Activated CD8-positive, alpha-beta memory T cell treated with anti-CD3 and anti-CD28 coated beads, Interleukin-2, amount 10 ng/mL, durations not matched to agents 7 days and 5 days (primary cell): ENCODE measurements at places on chromosomes 6 and 20. TPM values are rescaled to one million over a fixed set of nuclear protein-coding genes. Genes with fewer than 3 reads are reported as not detected.

DNA sequence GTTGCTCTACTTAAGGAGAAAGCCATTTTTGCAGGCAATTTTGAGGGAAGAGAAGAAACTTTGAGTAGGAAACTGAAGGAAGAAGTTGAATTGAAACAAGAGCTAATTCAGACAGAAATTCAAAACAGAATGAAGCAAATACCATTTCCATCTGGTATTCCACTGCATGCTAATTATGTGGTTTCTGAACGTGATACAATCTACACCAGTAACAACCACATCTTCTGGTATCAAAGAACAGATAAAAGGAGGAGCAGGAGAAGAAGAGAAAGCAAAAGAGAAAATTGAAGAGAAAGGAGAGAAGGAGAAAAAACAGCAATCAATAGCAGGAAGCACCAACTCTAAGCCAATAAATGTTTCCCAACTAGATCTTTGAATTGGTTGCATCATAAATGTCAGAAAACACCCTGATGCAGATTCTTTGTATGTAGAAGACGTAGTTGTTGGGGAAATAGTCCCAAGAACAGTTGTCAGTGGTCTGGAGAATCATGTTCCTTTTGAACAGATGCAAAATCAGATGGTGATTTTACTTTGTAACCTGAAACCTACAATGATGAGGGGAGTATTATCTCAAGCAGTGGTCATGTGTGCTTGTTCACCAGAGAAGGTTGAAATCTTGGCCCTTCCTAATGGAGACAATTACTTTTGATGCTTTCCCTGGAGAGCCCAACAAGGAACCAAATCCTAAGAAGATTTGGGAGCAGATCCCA, 132.4 kb downstream of the MACROD2 start:
- H3K4me3 ChIP-seq = no peak overlapping the region
- H3K27me3 ChIP-seq = no peaks in the 10 kb centered on the region
- no peaks in the 10 kb centered on the region for H3K4me1 ChIP-seq

DNA sequence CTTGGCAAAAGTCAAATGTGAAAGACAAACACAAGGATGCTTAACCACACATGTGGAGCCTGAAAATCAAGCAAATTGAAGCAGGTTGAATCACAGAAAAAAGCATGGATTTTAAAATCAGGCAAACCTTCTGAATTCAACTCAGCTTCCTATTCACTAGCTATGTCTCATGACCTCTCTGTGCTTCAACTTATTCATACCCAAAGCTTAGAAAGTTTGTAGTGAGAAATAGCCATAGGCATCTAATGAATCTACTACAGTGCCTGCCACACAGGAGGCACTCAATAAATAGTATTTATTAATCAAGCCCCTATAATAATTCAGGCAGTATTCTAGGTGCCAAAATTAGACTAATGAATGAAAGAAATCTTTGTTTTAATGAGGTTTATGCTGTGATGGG, 112.2 kb upstream of the TNFAIP3 start:
- no peak overlapping the region for H3K27ac ChIP-seq
- H3K4me3 ChIP-seq = no peak overlapping the region
- H3K36me3 ChIP-seq = peaks cover 8% of the 10 kb centered on the region
- peaks cover 5% of the 10 kb centered on the region for H3K27me3 ChIP-seq
- no peak for DNase-seq

DNA sequence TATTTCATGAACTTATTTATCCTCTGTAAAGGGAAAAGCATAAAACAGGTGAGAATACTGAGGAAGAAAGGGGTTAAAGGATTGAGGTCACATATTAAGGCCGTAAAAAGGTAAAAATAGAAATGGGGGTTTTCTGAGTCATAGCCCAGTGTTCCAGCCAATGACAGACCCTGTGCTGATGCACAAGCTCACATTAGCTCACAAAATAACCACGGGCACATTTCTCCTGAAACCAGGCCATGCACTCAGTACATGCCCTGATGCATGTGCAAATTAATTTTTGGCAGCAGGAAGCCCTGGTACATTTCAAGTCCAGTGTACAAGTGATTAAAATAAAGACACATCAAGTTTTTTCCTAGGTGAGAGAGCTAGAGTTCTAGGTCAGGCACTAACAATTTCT, 194.4 kb downstream of the TMEM200A start:
- peaks cover 5% of the 10 kb centered on the region for H3K36me3 ChIP-seq
- DNase-seq = no peak
- H3K27me3 ChIP-seq = no peaks in the 10 kb centered on the region
- no peak overlapping the region for H3K4me3 ChIP-seq
- H3K27ac ChIP-seq = no peak overlapping the region

- H3K27ac ChIP-seq = peak overlapping the region; percentile 61
- H3K4me1 ChIP-seq = peaks cover 53% of the 10 kb centered on the region
- no peak for DNase-seq
- peaks cover 50% of the 10 kb centered on the region for H3K36me3 ChIP-seq
Observed at GRCh38 chr6:16635810-16636602, 125.3 kb downstream of the ATXN1 start.

DNA sequence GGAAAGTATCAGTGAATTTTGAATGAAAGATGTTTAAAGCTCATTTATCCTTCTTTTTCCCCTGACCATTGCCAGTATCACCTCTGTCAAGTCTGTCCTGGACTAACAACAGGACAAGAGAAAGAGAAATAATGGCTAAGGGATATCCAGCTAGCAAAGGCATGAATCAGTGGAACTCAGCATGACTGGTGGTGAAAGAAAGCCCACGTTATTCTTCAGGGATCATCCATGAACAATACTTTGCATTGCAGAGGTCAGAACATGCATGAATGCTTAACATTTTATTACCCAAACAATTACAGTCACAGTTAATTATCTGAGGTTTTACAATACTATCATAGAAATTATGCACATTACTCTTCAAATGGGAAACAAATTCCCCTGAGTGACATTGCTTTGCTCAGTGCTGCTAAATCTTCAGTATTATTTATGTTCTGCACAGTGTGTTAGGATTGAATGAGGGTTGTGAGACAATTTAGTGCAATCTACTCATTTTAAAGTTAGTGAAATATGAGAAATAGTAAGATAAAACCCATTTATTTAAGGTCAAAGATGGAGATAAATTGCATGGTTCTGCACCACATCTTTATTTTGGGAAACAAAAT, 350.7 kb downstream of the KHDRBS2 start:
- no peak overlapping the region for H3K27ac ChIP-seq
- no peak overlapping the region for H3K4me3 ChIP-seq
- no peaks in the 10 kb centered on the region for H3K27me3 ChIP-seq
- DNase-seq = no peak
- H3K4me1 ChIP-seq = no peaks in the 10 kb centered on the region

- no peak overlapping the region for H3K4me3 ChIP-seq
- H3K4me1 ChIP-seq = no peaks in the 10 kb centered on the region
- no peaks in the 10 kb centered on the region for H3K27me3 ChIP-seq
- DNase-seq = no peak
Observed at GRCh38 chr6:80325742-80326141, 219.3 kb downstream of the BCKDHB start.

DNA sequence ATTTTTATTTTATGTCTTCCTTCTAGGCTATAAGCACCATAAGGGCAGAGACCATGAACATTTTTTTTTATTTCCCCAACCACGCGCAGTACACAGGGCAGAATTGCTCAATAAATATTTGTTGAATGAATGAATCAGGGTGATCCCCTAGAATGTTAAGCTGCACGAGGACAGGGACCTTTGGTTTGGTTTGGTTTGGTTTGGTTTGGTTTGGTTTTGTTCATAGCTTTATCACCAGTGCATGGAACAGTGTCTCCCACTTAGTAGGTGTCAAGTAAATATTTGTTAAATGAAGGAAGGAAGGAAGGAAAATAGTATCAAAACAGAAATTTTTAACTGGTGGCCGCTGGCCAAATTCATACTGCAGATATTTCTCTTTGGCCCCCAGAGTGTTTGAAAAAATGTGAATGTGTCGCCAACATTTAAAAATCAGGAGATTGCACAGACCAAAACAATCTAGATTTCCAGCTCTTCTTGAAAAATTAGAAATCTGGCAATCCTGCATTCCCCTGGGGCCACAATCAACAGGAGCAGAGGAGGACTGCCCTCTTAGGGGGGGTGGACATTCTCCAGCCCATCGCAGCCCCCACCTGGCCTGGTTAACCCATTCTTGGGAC, 205.3 kb downstream of the EYA2 start:
- peaks cover 6% of the 10 kb centered on the region for H3K27me3 ChIP-seq
- peaks cover 3% of the 10 kb centered on the region for H3K36me3 ChIP-seq
- DNase-seq = no peak
- no peak overlapping the region for H3K4me3 ChIP-seq
- H3K4me1 ChIP-seq = no peaks in the 10 kb centered on the region

DNA sequence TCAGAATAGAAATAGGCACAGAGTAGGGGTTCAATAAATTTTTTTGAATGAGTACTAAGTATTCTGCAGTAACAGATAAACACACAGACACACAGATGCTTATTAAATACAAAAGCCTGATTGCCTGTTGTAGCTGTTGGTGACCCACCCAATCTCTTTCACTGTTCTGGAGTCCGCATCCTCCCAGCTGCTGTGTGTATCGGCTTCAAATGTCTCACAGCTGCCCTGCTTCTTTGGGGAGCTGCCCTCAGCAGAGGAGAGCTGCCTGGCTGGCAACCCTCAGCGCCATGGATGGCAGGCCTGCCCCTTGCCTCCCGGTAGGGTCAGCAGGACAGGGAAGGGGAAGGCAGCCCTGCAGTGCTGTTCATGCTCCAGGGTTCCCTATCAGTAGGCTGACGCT, 85.9 kb upstream of the PRND start:
- H3K36me3 ChIP-seq = no peaks in the 10 kb centered on the region
- DNase-seq = no peak
- H3K4me1 ChIP-seq = peaks cover 3% of the 10 kb centered on the region
- no peak overlapping the region for H3K27ac ChIP-seq

DNA sequence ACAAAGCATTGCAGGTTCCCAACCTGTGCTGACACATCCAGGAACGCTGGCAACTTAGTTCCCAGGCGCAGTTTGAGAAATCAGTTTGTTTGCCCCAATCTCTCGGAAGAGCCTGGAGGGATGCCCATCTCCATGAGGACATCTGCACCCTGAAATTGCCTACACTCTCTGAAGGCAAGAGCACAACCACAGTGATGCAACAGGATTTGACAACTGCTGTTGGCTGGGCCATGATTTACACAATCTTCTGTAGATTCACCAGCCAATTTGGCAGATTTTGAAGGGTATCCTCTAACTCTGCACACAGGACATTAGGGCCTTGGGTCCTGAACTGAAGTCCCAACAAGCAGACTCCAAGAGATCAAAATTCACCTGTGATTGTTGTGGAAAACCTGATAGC, 3.4 kb downstream of the APMAP start:
- peak overlapping the region; percentile 52 for H3K27ac ChIP-seq
- H3K36me3 ChIP-seq = peaks cover 25% of the 10 kb centered on the region
- H3K4me1 ChIP-seq = peaks cover 77% of the 10 kb centered on the region
- H3K27me3 ChIP-seq = no peaks in the 10 kb centered on the region

GRCh38 chr6:133671376-133671775, 217.5 kb upstream of the TCF21 start:
- DNase-seq = no peak
- no peak overlapping the region for H3K4me3 ChIP-seq
- H3K36me3 ChIP-seq = no peaks in the 10 kb centered on the region
- H3K4me1 ChIP-seq = no peaks in the 10 kb centered on the region

Gene TP53TG5
- 0.15 TPM for total RNA-seq

Gene CDYL
- 43.4 TPM for total RNA-seq

Gene IL17A
- not detected for total RNA-seq

Gene PAX1
- not detected for total RNA-seq

Gene TUBB2B
- total RNA-seq = not detected

Gene NNAT
- not detected for total RNA-seq

Gene ULBP1
- 0.82 TPM for total RNA-seq

Gene PPP1R14C
- total RNA-seq = 0.09 TPM
